T-cell (primary cell): ENCODE measurements at places on chromosomes 12 and 14.

GRCh38 chr12:52370926-52371608 is 3.8 kb upstream of the KRT85 start:
- DNase-seq: no peak

- no peak for DNase-seq
These were observed 48.5 kb downstream of the SUDS3 start for GRCh38 chr12:118424884-118425283.

GRCh38 chr12:29518407-29518806 is 20.9 kb upstream of the OVCH1 start:
- no peak for DNase-seq

- no peak for DNase-seq
These were observed 35.4 kb downstream of the MBIP start for GRCh38 chr14:36284971-36285595.

DNA sequence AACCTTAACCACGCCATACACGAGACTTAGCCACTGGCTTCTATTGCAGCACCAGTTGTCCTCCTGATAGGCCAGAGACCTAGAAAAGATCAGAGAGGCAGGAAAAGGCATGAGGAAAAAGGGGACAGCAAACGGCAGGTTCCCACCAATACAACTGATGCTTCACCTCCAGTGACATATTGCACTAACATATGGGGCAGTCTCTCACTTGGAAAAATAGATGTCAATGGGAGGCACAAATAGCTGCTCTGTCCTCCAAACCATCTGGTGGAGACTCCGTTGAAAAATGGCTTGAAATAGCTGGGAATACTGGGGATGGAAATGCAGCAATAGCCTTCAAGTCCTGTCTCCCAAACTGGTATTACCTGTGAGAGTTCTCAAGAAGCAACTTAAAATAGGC is 20.3 kb downstream of the SLC8A3 start:
- no peak for DNase-seq
